ENCODE measurements at places on chromosomes 7 and 10. TPM values are rescaled to one million over a fixed set of nuclear protein-coding genes. Genes with fewer than 3 reads are reported as not detected.

GRCh38 chr10:131176907-131177306 lies 134.6 kb downstream of the TCERG1L start:
- DNase-seq, result no peak

DNA sequence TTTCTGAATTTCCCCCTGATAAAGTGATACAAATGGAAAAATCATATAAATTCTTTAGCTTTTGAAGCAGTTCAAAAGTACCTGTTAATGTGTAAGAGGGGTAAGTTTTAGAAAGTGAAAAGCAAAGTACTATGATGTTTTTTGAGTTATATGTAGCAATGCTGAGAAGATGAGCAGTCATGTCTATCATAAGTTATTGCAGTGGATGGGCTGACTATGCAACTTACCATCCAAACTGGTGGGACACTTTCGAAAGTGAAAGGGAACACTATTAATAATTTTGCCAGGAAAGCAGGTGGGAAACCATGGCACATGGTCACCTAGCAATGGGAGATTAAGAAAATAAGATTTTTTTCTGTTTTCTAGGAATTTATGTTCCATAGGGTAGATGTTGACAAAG lies 4.1 kb downstream of the MINPP1 start:
- no peak for DNase-seq

DNA sequence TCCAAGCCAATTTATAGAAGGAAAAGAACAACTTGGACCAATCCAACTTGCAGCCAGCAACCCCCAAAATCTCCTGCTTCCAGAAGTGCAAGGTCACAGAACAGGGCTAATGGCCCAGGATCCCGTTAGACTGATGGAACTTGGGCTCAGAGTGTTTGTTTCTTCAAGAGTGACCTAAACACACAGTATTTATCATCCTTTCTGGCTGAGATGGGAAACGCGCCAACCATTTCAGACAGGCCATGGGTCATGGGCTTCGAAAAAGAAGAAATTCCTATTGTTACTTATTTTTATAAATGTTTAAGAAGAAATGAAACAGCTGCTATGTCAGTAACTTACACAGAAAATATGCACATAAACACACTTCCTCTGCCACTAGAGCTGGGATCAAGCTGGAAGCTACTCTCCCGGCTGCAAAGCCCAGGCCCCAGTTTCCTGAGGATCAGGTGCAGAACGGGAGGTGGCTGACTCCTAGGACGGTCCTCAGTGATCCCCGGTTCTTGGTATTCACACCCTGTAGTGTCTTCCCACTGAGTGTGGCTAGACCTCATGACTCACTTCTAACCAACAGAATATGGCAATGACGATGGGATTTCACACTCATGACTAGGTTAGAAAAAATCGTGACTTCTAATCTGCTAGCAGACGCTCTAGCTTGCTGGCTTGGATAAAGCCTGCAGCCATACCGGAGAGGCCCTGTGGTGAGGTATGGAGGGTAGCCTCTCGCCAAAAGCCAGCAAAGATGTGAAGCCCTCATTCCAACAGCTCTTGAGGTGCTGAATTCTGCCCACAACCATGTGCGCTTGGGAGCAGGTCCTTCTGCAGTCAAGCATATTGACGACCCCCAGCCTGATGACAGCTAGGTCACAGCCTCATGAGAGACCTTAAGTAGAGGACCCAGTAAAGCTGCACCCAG lies 60.2 kb downstream of the CHST15 start:
- DNase-seq, result no peak

Gene TUBAL3
- not detected for total RNA-seq

Gene SLC26A5
- total RNA-seq, result 0.64 TPM

Gene KIF5B
- 83.2 TPM for total RNA-seq

Data from dermis microvascular lymphatic vessel endothelial cell (primary cell).